Astrocyte (in vitro differentiated cells and primary cell): ENCODE measurements at places on chromosomes 11 and 22.

DNA sequence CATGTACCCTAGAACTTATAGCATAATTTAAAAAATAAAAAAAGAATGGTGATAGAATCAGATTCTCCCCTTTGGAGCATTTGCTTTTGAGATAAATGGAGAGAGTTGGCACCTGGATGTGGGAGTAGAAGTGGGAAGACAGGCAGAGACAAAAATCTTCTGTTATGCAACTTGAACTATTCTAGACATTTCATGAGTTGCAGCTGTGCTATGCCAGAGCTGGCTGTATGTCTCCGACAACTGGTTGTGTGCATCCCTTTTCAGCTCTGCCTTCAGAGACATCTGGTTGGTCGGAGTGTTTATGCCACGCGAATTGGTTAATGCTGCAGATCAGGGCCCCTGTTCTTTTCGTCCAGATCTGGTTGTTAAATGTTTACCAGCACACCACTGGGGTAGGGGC is 161.3 kb downstream of the JRKL start:
- no peak for DNase-seq

GRCh38 chr11:61887839-61888494 is 3.4 kb downstream of the FADS3 start:
- peak; percentile 88 for DNase-seq

DNA sequence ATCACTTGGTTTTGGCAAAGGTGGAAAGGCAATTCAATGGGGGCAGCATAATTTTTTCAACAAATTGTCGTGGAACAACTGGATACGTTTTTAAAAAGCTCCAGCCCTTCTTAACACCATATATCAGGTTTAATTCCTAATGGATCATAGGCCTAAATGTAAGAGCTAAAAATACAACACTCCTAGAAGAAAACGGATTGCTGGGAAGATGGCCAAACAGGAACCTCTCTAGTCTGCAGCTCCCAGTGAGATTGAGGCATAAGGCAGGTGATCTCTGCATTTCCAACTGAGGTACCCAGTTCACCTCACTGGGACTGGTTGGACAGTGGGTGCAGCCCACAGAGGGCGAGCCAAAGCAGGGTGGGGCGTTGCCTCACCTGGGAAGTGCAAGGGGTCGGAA is 32.4 kb upstream of the SCGB1D1 start:
- DNase-seq, result no peak

GRCh38 chr11:108985236-108985944 is 320.5 kb downstream of the DDX10 start:
- peak; percentile 16 for DNase-seq

DNA sequence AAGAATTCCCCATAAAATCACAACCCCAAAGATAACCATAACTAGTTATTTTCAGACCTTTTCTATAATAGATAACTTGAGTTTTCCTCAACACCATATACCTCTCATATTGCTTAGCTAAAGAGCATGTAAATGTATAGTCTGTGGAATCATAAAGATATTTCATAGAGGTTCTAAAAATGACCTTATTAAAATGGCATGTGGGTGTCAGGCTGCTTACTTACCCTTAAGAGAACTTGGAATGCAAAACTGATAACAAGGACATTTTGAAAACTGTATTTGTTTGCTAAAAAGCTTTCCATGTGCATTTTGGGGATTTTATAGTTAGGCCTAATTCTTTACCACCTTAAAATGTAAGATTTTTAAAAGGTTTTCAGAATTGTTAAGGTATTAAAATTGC is 4.7 kb downstream of the SIK2 start:
- DNase-seq, result peak; percentile 48

GRCh38 chr11:10480026-10480425 is 25.0 kb downstream of the AMPD3 start:
- no peak for DNase-seq

DNA sequence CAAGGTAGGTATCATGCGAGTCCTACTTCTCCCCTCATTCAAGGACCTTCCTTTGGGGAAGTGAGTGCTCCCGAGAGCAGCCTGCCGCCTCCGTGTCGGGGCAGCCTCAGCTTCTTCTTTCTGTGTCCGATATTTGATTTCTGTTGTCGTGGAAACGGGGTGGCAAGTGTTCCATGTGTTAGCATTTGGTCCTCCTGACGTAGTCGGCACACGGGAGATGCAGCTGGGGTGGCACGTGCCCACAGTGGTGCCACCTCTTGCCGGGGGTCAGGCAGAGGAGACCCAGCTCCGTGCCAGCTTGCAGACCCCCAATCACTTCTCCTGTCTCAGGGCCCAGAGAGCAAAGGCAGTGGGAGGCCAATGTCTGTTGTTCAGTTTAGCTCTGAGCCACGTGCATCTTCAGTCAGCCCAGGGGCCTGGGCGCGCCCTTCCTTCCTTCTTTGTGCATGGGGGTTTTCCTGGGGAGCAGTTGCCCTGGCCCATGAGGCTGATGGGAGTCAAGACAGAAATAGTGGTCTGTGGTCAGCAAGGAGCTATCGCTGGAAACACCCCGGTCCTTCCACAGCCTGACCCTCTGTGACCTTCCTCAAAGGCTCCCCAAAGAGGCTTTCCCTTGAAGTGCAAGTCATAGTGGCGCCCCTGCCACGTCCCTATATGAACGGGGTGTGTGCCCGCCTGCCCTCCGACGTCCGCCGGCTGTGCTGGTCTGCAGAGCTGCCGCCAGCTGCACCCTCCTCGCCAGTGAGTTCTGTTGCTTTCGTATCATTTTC is 44.5 kb downstream of the PARVB start:
- DNase-seq, result no peak

DNA sequence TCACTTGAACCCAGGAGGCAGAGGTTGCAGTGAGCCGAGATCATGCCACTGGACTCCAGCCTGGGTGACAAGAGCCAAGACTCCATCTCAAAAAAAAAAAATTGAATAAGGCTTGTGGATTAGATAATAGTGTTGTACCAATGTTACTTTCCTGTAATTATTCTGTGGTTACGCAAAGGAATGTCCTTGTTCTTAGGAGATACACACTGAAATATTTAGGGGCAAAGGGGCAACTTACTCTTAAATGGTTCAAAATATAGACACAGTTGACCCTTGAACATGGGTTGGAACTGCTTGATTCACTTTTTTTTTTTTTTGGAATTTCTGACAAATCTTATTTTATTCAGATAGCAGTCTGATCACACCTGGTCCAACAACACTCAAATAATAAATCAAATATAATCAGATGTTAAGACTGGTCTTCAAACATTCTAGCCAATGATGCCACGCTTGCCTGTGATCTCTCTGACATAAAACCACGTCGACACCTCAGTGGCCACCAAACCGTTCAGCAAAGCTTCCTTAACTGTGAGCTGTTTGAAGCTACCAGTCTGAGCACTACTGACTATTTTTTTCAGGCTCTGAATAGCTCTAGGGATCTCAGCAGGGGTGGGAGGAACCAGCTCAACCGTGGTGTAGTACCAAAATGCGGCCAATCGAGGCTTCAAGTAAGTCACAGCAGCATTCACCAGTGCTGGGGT is 710 bp downstream of the ATP5MGL start:
- DNase-seq, result peak; percentile 58

- no peak for DNase-seq
Observed at GRCh38 chr22:46083383-46084350, 66.7 kb upstream of the PPARA start.

GRCh38 chr11:102234779-102235439 is 82.4 kb upstream of the BIRC3 start:
- peak; percentile 51 for DNase-seq

- no peak for DNase-seq
Observed at GRCh38 chr22:50529416-50529896, 356 bp downstream of the TYMP start.

DNA sequence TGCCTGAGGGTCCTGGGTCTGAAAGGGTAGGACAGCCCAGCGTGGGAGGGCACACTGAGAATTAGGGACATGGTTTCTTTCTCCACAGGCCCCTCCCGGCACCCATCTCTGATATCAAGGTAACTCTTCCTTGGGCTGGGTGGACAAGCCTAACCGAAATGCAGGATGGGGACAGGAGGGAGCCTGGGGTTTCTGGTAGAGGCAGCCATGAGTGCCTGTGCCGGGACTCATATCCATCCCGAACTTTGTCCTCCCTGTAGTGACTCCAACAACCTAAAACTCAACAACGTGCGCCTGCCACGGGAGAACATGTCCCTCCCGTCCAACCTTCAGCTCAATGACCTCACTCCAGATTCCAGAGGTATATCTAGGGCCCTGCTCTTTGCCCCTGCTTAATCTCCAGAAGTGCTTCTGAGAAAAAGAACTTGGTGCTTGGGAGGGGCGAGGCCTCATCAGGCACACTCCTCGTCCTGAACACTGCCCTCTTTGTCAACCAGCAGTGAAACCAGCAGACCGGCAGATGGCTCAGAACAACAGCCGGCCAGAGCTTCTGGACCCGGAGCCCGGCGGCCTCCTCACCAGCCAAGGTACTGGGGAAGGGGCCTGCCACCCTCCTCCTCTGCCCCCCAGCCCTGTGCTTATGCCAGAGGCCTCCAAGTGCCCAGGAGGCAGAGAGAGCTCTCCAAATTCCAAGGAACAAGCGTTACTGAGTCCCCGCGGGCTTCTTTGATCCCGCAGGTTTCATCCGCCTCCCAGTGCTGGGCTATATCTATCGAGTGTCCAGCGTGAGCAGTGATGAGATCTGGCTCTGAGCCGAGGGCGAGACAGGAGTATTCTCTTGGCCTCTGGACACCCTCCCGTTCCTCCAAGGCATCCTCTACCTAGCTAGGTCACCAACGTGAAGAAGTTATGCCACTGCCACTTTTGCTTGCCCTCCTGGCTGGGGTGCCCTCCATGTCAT is 3.1 kb downstream of the TMEM25 start:
- no peak for DNase-seq

DNA sequence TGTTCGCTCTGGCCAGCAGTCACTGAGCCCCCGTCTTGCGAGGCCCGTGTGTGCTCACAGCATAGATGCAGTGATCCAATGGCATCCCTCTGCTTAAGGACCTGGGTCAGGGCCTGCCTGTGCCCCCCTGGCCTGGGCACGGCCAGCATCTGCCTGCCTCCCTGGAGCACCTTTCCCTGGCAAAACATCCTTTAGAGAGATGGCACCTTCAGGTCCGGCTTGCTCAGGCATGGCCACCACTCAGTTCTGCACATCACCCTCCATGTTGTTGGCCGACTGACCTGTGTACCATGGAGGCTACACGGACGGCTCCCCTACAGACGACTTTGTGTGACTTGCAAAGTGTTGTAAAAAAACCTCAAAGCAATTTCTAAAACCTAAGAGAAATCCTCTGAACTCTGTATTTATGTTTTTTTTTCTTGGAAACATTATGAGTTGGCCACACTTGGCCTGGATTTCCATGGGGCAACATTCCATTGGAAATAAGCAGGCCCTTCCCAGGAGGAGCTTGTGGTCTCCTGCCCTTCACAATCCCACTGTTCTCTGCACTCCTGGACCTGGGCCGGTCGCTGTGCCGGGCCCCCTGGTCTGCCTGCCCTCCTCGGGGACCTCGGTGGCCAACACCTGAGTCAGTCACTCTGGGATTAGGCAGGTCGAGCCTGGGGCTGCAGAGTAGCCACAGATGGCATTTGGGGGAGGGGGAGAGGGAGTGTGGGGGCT is 592.4 kb downstream of the TBC1D22A start:
- no peak for DNase-seq

- DNase-seq, result no peak
Observed at GRCh38 chr11:823441-824291, 4.1 kb upstream of the CRACR2B start.

DNA sequence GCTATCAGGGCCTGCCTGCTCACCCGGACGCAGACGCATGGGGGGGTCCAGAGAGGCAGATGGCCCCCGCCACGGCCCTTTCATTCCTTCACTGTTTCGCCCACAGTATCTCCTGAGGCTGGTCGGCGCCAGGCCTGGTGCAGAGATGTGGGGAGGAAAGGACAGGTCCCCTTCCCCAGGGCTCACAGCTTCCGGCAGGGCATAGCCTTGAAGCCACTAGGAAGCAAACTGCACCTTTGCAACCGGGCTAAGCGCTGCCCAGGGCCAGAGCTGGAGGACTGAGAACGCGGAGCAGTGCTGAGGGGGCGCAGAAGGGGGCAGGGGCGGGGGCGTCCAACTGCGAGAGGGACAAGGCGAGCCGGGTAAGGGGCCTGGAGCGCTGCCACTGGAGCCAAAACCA is 20.2 kb upstream of the FLRT1 start:
- DNase-seq, result no peak

DNA sequence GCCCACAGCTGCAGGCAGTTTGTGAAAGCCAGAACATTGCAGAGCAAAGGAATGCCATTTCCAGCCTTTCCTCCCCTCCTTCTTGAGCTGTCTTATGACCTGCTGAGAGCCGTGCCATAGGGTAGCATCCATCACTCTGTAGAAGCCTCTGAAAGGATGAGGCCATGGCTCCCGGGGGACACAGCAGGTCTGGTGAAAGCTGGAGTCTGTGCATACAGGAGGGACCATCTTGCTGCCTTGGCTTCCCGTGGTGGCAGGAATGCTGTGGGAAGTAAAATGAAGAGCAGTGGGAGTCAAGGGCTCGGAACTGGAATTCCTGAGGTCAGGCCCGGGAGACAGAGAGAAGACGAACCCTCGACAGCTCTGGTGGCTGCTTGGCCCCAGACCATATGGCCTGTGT is 30.9 kb downstream of the ANO1 start:
- peak; percentile 56 for DNase-seq

GRCh38 chr11:106644824-106645223 is 373.5 kb downstream of the GUCY1A2 start:
- peak; percentile 61 for DNase-seq

GRCh38 chr11:92739041-92739440 is 230.4 kb upstream of the MTNR1B start:
- peak; percentile 39 for DNase-seq

- peak; percentile 82 for DNase-seq
Observed at GRCh38 chr11:34243600-34244464, 114.0 kb downstream of the ABTB2 start.

- no peak for DNase-seq
Observed at GRCh38 chr11:124222407-124222806, 18.5 kb upstream of the OR8G1 start.

DNA sequence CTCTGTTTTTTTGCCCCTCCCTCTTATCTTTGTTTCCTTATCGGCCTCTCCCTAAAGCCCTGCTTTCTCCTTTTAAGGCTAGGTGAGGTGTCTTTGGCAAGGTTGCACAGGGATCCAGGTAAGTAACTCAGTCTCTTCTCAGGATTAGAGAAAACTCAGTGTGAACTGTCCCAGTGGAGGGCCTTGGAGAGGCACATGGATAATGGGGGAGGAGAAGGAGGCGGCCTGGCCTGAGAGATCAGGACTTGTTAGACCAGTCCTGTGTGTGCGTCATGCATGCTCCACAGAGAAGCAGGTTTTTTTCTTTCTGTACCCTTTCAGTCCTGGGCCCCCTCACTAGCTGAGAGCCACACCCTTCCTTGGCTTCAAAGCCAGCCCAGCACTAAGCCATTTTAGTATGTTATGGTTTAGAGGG is 19.9 kb downstream of the CTNND1 start:
- DNase-seq, result no peak
